Activated CD8-positive, alpha-beta memory T cell treated with anti-CD3 and anti-CD28 coated beads for 48 hours (primary cell): ENCODE measurements at places on chromosomes 13 and 19.

DNA sequence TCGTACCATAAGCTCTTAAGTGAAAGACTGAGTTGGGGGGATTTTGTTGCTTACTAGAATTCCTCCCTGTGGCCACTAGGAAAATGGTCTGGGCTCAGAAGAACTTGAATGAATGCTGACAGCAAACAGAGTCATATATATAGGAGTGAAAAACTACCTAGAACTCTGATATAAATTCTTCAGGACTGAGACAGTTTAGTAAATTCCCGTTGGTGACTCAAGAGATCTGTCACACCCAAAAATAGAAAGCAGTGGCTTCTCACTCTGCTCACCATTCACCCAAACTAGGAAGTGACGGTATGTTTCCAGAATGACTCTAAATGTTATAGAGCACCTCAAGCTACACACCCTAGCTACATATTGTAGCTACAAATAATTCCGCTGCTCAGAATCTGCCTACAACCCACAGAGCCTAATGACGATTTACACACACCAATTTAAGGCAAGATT lies 116.2 kb downstream of the TBC1D4 start:
- no peak for DNase-seq

DNA sequence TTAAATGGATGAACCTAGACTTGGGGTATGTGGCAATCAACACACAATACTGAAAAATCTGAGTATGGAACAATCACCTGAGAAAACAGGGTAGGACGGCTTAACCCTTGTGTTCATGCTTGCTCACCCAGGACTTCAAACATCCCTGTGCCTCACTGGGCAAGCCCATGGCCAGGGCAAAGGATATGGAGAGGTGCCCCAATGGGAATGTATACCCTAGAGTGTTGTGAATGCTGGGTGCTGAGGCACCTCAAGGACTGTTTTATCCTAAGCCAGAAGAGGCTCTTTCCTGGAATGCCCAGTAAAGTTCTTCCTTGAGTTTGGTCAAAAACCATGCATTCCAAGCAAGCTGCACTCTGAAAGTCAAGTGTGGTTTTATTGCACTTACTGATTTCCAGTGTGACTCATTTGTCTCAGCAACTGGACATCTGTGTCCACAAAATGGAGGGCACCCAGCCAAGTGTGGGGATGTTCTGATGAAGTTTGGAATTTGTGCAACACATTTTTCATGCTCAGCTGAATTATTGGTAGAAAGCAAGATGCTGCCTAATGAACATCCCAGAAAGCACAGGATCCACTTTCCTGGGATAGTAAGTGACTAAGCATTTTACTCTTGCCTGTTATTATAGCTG lies 531.3 kb downstream of the RFC3 start:
- no peak for DNase-seq

DNA sequence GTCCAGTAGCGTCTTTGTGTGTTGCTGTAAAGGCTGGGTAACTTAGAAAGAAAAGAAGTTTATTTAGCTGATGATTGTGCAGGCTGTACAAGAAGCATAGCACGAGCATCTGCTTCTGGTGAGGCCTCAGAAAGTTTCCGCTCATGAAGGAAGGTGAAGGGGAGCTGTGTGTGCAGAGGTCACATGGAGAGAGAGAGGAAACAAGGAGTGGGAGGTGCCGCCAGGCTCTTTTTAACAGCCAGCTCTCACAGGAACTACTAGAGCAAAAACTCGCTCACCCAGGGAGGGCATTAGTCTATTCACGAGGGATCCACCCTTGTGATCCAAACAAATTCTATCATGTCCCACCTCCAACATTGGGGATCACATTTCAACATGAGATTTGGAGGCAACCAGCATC lies 99.8 kb downstream of the GPR12 start:
- no peak for DNase-seq

DNA sequence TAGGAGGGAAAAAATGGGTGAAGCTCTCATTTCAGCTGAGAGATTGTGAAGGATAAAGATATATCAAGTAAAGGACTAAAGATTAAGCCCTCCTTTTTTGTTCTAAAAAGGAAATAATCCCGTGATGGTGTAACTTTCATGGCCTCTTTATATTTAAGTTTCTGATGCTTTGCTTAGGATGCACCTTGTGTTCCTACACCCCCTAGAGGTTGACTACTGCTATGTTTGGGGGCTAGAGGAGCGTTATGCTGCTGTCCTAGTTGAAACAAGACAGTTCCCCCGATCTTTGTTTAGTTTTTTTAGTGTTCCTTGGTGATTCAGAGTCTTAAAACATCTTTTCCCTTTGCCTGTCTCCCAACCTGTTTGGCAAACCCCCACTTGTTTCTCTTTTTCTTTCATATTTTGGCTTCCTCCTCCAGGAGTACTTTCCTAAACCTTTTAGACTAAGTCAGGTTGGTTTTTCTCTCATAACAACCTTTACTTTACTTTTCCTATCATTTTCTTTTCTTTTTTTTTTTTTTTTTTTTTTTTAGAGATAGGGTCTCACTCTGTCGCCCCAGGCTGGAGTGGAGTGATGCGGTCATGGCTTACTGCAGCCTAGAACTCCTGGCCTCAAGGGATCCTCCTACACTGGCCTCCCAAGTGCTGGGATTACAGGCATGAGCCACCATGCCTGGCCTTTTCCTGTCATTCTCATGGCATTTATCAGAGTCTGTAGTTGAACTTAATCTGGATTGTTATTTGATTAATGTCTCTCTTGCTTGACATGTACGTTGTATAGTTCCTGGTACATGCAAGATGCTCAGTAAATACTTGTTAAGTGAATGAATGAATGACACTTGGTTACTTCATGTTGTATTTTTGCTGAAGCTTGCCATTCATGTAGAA lies 2.8 kb downstream of the UBA2 start:
- no peak for DNase-seq

DNA sequence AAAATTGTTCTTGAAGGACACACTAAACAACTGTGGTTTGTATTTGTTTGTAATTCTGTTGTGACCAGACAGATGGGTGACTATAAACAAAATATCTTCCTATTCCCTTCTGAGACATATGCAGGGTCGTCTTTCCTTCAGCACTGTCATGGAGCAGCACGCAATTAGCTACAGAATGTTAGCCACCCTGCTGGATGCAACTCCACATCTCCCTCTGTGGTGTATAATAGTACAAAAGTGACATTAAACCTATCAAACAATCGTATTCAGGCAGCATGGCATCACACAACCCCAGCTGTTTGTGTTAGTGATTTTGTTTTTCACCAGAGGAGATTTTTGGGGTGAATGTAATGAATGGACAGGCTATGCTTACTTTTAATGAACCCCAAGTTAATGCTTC lies 146.2 kb downstream of the GPC6 start:
- no peak for DNase-seq

GRCh38 chr13:94878602-94879165 lies 166.3 kb upstream of the SOX21 start:
- DNase-seq: no peak

- DNase-seq: no peak
These were observed 35.6 kb downstream of the GJA3 start for GRCh38 chr13:20125129-20125782.

GRCh38 chr13:111973605-111974340 lies 93.2 kb upstream of the SOX1 start:
- no peak for DNase-seq

DNA sequence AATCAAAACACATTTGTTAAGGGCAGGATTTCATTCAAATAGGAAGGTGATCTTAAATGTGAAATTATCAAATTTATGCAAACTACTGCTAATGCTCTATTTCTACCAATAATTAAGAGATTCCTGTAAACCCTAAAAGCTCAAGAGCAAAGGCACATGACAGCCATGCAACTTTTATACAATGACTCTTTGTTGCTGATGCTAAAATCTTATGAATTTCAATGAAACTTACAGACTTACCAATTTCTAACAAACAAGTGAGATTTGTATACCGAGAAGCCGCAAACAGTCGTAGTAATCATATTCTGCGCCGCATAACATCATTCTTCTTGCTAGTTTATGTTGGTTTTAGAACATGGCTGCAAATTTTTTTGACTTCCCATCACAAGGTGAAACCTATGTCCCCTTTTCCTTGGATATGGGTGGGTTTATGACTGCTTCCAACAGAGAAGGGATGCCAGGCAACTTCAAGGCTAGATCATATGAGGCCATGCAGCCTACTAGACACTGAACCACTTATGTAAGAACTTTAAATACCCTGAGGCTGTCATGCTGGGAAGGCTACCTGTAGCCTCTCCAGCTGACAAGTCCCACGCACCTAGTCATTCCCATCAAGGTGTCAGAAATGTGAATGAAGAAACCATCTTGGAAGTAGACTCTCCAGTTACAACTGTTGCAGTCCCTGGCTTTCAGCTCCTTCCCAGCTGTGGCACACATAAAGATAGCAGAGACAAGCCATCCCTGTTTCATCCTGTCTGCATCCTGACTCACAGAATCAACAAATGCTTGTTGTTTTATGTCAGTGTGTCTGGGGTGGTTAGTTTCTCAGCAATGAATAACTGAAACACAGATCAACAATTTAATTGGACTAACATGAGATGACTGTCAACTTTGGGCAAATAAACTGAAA lies 42.0 kb downstream of the LNX2 start:
- no peak for DNase-seq

- DNase-seq: no peak
These were observed 2.6 kb downstream of the DNAJB1 start for GRCh38 chr19:14515501-14516047.

GRCh38 chr19:49552749-49553148 lies 24.9 kb downstream of the RCN3 start:
- DNase-seq: no peak

DNA sequence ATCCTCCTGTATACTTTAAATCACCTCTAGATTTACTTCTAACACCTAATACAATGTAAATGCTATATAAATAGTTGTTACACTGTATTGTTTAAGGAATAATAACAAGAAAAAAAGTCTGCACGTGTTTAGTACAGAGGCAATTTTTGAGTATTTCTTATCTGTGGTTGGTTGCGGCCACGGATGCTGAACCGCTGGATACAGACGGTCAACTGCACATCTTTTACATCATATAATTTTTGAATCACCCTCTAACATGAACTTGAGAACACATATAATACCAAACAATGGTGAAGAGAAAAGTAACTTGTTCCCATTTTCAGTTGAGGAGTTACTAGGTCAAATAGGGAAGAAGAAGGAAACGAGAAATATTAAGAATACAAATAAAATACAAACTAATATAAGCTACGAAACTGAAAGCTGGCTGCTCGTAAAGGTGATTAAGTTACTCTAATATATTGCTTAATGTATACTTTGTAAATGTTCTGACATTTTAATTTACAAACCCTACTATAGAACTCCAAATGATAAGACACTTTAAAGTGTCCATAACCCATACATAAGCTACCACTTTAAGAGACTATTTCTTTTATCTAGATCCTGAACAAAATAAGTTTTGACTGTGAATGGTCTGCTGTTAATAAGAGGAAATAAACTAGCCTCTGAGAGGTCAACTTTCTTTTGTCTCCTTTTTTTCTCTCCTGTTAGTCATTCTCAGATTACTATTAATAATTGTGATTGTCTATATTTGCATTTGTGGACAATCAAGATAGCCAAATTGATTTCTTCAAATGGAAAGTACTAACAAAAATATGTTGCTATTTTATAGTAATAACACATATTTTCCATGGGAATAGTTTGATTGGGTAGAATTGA lies 457.4 kb downstream of the DIAPH3 start:
- no peak for DNase-seq

DNA sequence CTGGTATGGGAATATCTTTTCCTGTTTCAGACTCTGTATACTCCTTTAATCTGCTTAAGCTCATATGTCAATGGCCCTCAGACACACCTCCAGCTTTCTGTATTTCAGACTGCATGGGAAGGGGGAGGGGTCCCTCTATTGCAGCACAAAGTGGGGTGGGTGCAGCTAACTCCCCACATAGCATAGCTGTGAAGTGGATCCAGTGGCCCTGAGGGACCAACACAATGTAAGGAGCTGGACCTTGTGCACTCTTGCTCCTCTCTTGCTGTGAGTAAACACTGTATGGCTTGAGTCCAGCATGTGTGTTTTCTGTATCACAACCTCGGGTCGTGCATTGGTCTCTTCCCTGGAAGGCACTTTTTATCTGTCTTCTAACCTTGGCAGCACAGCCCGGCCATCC lies 669.9 kb downstream of the PCDH9 start:
- DNase-seq: no peak

- no peak for DNase-seq
These were observed 315.2 kb downstream of the NDFIP2 start for GRCh38 chr13:79796136-79796535.

GRCh38 chr19:45906221-45906620 lies 3.8 kb upstream of the MYPOP start:
- DNase-seq: no peak

GRCh38 chr19:49559443-49559842 lies 20.9 kb downstream of the NOSIP start:
- no peak for DNase-seq

- DNase-seq: no peak
These were observed 27.4 kb downstream of the IL12RB1 start for GRCh38 chr19:18059297-18059696.

DNA sequence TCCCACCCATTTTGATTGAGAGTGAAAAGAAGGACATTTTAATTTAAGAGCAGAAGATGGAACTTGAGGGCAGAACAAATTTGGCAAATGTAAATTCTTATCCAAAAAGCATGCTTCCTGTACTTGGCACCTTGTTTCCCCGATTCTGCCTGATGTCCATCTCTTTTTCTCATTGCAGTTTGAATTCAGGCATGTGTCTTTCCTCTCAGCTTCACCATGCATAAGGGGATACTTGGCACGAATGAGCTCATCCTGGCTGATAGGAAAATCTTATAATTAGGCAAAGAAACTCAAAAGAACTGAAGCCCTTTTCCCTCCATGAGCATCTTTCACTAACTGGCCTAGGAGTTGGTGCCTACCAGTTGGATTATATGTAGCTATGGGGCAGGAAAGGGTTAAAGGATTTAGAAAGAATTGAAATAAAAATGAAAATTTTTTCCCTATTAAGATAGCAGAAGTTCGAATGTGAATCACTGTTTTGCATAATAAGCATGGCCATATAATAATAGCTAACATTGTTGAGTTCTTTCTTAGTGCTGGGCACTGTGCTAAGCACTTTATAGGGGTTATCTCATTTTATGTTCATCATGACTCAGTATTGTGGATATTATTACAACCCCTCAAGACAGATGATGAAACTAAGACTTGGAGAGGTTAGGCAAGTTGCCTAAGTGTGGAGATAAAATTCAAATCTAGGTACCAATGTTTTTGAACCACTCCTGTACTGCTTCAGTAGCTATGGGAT lies 386.6 kb downstream of the KCNRG start:
- no peak for DNase-seq

GRCh38 chr13:27349458-27349857 lies 75.0 kb upstream of the GTF3A start:
- no peak for DNase-seq
